ENCODE measurements at places on chromosomes 1 and 21.

DNA sequence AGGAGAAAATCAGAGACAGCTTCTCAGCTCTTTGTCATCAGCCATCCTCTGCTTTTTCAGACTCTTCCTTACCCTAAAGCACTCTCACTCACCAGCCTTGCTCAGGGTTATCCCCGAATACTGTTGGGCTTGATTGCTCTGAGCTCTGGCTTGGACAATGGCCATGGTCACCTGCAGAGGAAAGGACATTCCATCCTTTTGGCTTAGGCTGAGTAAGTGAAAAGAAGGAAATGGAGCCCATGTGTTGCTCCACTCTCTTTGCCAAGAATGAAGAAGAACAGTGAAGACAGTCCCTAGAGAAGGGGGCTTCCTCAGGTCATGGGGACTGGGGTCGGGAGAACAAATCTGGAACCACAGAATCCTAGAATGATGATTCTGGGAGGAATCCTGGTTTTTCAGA, 2.3 kb downstream of the MTMR11 start:
- no peak for DNase-seq

GRCh38 chr1:207389728-207390464, 64.2 kb upstream of the CR2 start:
- peak; percentile 4 for DNase-seq

- DNase-seq, result no peak
Observed at GRCh38 chr1:217647791-217648190, 16.6 kb downstream of the SPATA17 start.

- DNase-seq, result no peak
Observed at GRCh38 chr1:104878203-104878909, 1128.7 kb downstream of the AMY1C start.

GRCh38 chr1:20051218-20051829, 18.7 kb upstream of the PLA2G5 start:
- DNase-seq, result no peak

- DNase-seq, result no peak
Observed at GRCh38 chr1:20261095-20261494, 29.6 kb upstream of the VWA5B1 start.

- no peak for DNase-seq
Observed at GRCh38 chr21:15121655-15122120, 56.9 kb upstream of the NRIP1 start.

DNA sequence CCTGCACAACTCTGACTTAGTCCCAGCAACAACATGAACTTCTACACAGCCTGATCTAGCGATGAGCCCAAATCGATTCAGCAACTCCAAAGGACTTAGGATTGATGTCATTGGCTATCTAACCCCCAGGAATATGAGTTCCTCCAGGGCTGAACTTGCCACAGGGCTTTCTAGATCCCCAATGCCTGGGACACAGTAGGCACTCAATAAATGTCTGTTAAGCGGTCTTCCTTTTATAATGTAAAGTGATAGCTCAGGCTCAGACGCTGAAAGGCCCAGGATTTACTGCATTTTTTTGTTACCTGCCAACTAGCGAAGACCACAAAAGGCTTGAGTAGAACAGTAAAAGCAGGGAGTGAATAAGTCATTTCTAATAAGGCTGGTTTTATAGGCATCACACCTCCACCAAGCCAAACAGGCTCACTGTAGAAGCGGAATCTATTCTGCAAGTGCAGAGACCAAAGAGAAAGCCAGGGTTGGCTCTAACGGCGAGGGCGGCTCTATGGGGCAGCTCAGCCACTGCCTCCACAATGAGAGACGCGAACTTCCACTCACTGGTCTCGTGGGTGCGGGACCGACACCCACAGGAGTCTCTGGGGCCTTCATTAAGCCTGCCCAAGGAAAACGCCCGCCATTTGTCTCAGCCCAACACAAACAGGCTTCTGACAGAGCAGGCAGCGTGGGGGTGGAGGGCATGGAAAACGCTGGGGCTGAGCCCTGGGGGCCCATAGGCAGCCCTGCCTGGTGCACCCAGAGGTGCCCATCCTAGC, 52.0 kb downstream of the HLCS start:
- DNase-seq, result no peak

- DNase-seq, result peak; percentile 43
Observed at GRCh38 chr1:165592945-165593823, 37.9 kb upstream of the MGST3 start.

GRCh38 chr1:15799004-15799867, 8.2 kb downstream of the UQCRHL start:
- DNase-seq, result peak; percentile 87

DNA sequence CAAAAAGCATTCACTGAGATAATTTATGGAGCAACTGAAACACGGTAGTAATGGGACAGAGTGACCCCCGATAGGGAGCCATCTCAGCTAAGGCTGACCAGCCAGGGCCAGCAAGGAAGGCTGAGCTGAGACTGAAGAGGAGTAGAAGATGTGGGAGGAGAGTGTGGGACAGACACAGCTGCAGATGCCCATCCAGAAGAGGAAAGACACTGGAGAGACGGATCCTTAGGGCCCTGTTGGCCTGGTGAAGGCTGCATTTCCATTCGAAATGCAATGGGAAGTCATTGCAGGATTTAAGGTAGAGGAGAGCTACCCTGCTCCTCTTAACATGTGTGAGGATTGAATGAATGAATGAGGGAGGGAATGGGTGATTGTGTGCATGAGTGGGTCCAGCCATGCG, 44.0 kb upstream of the LRP8 start:
- DNase-seq, result no peak

DNA sequence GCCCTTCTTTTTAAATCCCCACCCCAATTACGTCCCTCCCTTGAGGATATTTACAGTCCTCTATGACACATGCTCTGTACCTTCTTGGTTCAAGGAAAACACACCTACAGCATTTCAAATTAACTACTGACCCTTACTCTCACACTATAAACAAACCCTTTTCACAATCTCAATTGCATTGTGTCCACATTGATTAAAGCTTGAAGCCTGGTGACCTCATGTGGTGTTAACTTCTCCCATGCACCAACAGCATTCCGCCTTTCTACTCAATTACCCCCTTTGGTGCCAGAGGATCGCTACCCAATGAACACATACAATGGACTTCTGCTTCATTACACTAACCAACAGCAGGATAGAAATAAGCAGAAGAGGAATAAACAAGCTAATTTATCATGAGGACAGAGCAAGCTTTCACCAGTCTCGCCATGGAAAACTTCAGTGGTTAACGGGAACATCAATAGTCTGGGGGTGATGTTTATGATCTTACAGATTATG, 15.2 kb downstream of the WLS start:
- DNase-seq, result no peak

- DNase-seq, result no peak
Observed at GRCh38 chr1:68917456-68917855, 420.6 kb upstream of the DEPDC1 start.

DNA sequence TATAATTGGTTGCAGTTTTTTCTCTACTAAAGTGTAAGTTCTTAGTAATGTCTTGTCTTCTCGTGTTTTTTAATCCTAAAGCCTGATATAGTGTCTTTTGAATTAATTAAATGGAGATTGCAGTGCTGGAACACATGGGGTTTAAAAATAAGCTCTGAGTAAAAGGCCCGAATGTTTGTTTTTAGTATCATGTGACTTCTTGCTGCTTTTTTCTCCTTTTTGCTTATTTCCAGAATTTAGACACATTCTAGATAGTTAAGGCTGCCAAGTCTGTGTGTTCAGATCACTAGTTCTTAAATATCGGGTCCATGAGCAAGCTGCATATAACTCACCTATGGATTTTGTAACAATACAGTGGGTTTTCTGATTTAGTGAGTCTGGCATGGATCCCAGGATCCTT, 27.5 kb downstream of the KCTD3 start:
- no peak for DNase-seq

- no peak for DNase-seq
Observed at GRCh38 chr1:23473037-23473800, 10.8 kb downstream of the ASAP3 start.

GRCh38 chr1:10642403-10643080, 153.9 kb downstream of the CASZ1 start:
- DNase-seq, result no peak

DNA sequence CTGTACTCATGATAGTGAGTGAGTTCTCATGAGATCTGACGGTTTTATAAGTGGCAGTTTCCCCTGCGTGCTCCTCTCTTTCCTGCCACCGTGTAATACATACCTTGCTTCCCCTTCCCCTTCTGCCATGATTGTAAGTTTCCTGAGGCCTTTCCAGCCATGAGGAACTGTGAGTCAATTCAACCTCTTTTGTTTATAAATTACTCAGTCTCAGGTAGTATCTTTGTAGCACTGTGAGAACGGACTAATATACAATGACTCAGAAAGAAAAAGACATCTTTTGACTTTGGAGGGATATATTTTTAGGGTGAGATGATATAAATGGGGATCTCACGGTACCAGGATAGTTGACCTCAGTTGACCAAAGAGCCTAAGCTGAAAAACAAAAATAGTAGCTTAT, 74.7 kb upstream of the BACH1 start:
- no peak for DNase-seq

DNA sequence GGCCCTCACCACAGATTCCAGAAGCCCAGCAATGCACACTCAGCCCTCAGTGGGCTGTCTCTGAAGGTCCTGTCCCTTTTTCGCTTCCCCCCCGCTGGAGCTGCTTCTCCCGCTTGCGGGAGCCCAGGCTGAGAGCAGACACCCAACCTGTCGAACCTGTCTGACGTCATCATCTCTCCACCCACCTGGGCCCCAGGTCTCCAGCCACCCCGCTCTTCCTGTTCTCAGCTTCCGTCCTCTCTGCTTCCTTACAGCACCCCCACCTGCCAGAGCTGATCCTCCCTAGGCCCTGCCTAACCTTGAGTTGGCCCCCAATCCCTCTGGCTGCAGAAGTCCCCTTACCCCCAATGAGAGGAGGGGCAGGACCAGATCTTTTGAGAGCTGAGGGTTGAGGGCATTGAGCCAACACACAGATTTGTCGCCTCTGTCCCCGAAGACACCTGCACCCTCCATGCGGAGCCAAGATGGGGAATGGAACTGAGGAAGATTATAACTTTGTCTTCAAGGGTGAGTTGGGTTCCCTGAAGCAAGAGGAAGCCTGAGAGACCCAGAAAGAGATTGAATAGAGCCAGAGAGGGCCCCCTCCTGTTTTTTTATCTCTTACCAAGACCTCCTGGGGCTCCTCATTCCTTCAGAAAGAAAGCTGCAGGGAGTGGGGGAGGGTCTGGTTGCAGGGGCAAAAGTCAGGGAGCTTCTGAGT, at the start of gene RAB25:
Gene RAB25, plus strand, starts transcription at position 224 of the 700 bp plus-strand sequence. Its CDS starts 241 bp downstream, at position 465.
- DNase-seq, result no peak

- no peak for DNase-seq
Observed at GRCh38 chr1:33500547-33500946, 28.1 kb downstream of the ZSCAN20 start.

DNA sequence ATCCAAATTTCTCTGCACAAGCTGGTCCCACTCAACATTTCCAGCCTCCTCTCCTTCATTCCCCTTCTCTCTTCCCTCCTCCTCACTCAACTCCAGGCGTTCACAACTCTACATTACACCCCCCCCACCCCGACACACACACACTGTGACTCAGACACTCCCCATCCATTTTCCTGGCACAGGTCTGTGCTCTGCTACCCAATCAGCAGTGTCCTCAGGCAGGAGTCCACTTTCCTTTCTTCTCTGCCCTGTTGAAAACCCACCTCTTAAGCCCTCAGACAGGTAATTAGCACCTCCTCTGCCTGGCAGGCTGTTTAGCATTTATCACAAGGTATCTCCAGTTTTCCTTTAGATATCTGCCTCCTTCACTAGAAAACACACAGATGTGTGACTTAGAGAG, 8.8 kb upstream of the LMX1A start:
- no peak for DNase-seq

DNA sequence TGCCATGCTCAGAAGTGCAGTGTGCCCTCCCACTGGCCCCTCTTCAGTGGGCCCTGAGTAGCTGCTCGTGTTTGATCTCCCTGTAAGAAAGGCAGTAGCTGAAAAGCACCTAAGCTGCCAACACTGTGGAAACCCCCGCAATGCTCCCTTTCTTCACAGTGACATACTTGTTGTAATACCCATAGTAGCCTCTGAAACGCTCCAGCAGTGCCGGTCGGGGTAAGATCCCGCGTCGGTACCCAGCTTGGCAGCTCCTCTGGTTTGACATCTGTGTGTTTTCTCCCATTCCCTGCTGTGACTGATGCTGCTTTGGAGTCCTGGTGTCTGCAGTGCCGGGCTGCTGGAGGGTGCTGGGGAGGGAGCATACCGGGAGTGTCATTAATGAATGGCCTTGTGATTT, 3.6 kb downstream of the CHAF1B start:
- DNase-seq, result no peak

DNA sequence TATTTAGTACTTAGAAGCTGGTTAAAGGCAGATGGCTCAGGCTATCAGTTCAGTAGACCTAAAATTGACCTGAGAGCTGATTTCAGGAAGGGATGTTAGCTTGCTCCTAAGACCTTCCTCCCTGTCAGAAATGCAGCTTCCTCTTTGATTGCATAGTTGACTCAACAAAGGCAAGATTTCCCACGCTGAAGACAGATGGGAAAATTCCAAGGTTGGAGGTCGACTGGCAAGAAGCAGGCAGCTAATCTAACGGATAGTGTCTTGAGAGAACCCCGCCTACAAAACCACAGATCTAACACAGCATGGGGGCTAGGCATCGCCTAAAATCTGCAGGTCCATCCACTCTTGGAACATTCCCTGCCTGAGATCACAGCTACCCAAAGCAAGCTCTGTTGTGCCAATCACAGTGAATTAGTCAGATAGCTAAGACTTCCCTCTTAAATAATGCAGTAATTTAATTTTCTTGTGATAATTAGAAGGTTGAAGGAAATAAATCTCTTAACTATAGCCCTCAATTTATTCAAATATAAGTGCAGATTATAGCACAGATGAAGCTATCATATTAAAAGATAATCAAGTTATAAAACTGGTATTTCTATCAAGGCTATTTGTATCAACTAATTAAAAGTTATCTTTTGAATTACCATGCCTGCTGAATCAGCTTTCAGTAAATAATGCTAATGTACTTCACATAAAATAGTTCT, 357.8 kb upstream of the SGIP1 start:
- DNase-seq, result no peak

- no peak for DNase-seq
Observed at GRCh38 chr1:6412896-6413295, 6.8 kb downstream of the HES2 start.

DNA sequence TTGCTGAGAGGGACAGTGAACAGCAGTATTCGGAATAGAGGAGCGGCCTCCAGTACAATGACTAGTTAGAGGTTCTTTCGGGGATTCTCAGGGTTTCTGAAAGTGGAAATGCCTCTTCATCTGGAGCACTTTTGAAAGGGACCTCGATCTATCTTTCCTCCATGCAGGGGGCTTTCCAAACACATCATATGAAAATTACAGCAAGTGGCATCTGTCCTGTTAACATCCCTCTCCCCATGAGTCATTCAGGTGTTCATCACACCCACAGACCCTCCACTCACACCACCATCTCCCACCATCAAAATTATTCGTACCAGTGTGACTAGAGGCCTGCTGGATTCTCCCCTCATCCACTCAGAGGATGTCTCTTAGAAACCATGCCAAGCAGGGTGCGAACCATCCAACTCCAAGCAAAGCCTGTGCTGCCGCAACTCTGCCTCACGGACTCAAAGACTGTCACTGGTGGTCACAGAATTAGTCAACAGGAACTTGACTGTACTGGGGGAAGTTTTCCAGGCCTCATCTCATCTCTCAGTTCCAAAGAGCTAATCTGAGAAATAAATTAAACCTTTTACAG, 211.1 kb downstream of the MRPL39 start:
- DNase-seq, result no peak

All from fibroblast of skin of left biceps (primary cell).